Esophagus squamous epithelium (tissue), 5 donors: ENCODE measurements at places on chromosomes 1 and 21.

GRCh38 chr1:232553050-232553754 lies 76.7 kb downstream of the SIPA1L2 start:
- no peak for DNase-seq

DNA sequence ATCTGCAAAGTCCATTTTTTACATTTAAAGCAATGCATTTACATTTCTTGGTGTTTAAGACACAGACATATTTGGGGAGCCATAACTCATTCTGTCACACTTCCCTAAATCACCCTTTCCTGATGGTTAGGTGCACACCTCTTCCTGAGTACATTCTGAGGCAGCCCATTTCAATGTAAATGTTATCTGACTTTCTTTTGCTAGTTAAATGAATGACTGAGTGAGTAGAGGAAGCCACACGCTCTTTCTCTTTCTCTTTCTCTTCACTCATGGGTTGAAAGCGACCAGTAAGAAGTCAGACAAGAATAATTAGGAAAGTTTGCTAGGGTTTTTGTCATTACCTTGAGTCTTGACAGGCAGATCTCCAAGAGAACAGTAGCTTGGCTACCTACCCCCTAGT lies 143.1 kb downstream of the S1PR1 start:
- DNase-seq, result no peak

DNA sequence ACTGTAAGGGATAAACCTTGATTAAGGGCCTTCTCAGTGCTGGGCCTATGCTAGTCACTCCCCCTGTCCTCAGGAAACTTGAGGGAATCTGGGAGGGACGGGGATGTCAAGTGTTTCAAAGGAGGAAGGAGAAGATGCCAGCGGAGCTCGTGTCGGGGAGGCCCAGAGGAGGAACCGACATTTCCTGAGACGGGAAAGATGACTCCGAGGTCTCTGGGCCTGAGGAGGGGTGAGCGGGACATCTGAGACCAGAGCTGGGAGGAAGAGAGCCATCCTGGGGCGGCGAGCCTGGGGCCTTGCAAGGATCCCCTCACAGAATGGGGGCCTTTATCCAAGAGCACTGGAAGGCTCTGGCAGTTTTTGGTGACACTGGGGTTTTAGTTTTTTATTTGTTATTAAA lies 10.4 kb downstream of the SLC66A1 start:
- DNase-seq, result no peak

DNA sequence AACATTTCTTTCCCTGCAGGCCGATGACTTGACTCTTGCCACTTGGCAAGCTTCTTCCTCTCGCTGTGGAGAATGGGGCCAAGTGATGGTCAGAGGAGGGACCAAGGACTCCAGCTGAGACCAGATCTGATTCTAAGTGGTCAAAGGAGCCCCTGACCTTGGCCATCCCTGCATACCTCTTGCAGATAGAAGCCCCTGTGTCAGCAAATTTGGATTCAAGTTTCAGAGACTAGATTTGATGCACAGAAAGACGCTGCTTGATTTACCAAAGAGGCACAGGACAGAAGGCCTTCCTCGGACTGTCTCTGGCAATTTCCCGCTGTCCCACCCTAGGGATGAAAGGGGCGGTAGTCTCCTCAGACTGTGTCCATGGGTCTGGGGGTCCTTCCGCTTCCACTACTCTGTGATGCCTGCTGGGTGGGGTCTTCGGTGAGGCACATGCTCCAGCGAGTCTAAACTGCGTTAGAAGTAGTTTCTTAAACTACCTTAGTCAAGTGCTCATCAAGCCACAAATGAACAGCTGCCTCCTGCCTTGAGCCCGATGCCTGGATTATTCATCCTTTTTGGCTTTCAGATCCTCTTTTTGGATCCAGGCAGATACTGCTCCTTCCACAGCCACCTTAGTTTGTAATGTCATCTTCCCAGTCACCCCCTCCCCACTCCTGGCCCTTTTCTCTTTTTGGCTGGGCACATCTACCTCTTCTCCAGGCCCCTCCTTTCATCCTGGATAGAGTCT lies 31.8 kb upstream of the RBM15 start:
- no peak for DNase-seq

DNA sequence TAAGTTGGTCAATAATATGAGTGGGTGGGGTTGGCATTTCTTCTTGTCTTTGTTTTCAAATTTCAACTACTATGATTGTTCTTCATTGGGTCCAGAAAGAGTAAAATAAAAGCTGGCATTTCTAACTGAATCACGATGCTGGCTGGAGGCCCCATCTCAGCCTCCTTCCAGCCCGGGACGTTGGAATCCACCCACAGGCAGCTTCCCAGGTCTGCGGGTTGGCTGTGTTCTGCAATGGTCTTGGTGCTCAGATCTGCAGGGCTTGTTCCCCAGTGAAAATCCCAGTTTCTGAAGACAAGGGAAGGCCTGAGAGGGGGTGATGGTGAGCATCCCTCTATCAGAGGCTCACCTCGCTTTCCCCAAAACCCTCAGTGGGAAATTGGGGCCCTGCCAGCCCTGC lies 54.7 kb upstream of the ARHGEF16 start:
- DNase-seq, result no peak

DNA sequence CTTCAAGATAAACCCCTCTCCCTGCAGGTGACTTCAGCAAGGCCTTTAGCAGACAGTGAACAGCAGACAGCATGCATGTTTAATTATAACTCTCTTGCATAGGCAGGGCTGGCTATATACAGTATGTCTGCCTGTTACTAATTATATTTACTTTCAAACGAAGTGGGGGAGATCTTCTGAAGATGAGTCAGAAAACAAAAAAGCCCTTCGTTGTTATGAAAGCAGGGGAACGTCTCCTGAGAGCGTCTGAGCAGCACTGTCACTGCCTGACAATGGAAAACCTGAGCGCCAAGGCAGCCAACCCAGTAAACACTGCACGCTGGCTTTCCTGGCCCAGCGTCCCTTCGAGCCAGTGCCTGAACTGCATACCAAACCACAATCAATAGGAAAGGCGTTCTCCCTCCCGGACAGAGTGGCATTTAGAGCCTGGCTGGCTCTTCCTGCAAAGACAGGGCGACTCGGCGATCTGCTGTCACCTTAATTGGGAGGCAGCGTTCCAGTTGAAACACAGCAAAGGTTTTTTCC lies 54.1 kb downstream of the TOMM20 start:
- DNase-seq, result no peak

DNA sequence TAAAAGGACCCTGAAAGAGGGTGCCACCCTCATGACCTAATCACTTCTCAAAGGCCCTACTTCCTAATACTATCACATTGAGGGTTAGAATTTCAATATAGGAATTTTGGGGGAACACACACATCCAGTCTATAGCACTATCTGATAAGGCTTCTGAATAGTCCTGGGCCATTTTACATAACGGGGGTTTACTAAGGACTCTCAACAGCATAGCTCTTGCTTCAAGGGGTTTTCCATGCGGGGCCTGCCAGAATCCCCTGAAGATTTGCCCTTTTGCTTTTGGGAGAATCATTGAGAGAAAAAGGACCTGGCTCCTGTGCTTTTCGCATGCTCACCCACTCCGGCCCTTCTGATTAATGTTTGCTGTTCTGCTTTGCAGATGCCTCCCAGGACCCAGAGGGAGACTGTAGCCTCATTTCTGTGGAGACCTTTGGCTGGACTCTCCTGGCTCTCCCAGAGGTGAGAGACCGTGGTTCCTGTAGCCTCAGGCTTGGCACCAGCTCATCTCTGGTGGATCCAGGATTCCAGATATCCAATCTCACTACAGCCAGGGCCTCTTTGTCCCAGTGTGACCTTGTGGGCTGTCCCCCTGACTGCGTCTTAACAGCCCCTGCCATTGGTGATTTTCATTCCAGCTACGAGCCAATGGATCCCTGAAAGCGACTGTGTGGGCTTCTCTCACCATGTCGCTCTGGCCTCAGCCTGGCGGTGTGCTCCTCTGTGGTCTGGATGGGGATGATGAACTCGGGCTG lies 72.6 kb downstream of the DDR2 start:
- DNase-seq, result no peak

DNA sequence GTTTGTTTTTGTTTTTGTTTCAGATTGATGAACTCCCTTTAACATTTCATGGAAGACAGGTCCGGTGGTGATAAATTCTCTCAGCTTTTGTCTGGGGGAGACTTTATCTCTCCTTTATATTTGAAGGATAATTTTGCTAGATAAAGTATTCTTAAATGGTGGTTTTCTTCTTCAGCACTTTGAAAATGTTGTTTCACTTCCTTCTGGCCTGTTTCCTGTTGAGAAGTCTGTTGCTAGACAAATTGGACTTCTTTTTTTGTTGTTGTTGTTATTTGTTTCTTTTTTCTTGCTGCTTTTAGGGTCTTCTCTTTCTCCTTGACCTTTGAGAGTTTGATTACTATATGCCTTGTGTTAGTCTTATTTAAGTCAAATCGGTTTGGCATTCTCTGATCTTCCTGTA lies 50.8 kb downstream of the CRP start:
- DNase-seq, result no peak

DNA sequence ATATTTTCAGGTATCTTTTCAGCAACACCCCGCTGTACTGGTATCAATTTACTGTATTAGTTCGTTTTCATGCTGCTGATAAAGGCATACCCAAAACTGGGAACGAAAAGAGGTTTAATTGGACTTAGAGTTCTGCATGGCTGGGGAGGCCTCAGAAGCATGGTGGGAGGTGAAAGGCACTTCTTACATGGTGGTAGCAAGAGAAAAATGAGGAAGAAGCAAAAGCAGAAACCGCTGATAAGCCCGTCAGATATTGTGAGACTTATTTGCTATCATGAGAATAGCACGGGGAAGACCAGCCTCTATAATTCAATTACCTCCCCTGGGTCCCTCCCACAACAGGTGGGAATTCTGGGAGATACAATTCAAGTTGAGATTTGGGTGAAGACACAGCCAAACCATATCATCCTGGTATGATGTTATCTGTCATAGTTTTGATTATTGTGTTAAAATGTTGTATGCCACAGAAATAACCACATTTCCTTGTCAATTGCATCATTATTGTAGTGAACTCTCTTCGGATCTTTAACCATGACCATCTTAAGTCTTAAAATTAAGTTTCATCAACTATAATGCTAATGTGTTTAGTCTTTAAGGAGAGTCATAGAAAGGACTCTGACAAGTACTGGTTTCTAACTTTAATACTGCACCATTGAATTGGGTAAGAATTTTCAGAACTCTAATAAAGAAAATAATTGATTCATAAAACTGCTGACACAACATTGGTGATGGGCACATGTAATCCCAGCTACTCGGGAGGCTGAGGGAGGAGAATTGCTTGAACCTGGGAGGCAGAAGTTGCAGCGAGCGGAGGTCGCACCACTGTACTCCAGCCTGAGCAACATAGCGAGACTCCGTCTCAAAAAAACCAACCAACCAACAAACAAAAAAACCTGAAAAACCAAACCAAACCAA lies 58.2 kb downstream of the TBX19 start:
- DNase-seq, result no peak

- no peak for DNase-seq
Measured at GRCh38 chr21:34061983-34062382, 11.4 kb upstream of the MRPS6 start.

- DNase-seq, result no peak
Measured at GRCh38 chr21:44727321-44727720, 15.9 kb upstream of the TSPEAR start.

GRCh38 chr1:16017461-16018303 lies at the start of gene HSPB7:
Gene HSPB7, minus strand, starts transcription at chr1:16018043. Its CDS starts 80 bp downstream, at chr1:16017963.
- DNase-seq, result no peak

- DNase-seq, result no peak
Measured at GRCh38 chr1:181016563-181016962, 6.1 kb downstream of the STX6 start.

DNA sequence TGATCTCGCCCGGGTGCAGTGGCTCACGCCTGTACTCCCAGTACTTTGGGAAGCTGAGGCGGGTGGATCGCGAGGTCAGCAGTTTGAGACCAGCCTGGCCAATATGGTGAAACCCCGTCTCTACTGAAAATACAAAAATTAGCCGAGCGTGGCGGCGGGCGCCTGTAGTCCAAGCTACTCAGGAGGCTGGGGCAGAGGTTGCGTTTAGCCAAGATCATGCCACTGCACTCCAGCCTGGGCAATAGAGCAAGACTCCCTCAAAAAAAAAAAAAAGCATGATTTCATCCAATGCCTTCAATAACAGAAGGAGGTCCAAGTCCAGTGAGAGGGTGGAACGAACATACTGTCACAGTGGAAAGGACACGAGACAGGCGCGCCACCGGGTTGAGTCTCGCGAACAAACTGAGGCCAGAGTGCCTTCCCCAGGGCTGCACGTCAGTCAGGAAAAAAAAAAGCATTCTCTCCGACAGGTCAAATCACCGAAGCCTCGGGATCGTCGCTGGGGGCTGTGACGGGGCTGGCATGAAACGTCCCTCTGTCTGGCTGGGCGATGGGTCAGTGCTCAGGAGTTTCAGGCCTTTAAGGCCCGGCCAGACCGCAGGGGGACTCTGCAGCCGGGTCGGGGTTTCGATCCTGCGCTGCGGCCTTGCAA lies 8.4 kb upstream of the CROCC start:
- no peak for DNase-seq

DNA sequence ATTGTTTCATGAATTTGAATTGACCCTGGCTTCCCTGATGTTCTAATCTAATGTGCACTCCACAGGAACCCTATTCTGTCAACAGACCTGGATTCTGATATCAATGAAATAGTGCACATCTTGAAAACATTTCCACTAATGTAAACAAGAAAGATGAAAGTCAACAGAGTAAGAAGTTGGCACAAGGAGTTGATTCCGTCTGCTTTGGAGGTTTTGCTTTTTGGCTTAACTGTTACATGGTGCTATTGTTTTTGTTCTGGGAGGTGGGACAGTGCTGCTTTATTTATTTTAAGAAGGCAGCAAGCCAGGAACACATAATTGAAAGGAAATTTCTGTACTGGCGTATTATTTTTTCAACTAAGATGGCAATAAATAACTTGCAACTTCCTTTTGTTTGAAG lies 73.3 kb downstream of the LEPR start:
- no peak for DNase-seq

DNA sequence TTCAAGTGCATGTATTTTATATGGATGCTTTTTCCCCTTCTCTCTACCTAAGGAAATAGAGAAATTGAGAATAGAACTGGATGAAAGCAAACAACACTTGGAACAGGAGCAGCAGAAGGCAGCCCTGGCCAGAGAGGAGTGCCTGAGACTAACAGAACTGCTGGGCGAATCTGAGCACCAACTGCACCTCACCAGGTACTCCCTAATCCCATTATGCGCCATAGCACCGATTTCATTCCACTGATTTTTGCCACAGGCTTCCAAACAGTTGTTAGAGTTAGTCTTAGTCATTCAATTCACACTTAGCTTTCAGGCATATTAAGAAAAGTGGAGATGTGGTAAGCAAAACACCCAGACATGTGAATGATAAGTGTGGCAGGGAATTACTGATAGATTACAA lies 122.8 kb downstream of the SDCCAG8 start:
- no peak for DNase-seq

- DNase-seq, result no peak
Measured at GRCh38 chr1:119435052-119435451, 20.1 kb downstream of the HSD3B2 start.
